ENCODE measurements at places on chromosomes 7 and 10.

GRCh38 chr10:124743191-124744101, 732 bp downstream of the FAM53B start:
- peak; percentile 50 for DNase-seq
- peak overlapping the region; percentile 99 for H3K4me3 ChIP-seq
- peaks cover 60% of the 10 kb centered on the region for H3K4me1 ChIP-seq
- H3K27me3 ChIP-seq: peaks cover 16% of the 10 kb centered on the region
- no peaks in the 10 kb centered on the region for H3K36me3 ChIP-seq

DNA sequence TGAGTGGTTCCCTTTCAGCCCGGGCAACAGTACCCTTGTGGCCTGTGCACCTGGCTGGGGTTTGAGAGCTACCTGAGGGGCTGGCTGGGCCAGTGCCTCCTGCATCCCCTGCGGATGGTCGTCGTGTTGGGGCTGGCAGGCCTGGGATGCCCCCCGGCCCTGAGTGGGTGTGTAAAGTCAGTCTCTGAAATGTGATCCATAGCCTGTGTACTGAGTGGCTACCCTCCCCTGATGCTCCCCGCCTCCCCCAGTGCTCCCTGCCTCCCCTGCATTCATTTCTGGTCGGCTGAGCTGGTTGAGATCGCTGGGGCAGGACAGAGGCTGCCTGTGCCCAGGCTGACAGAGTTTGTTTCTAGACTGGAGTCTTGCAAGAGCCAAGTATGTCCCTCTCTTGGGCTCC, 9.3 kb downstream of the ZNF316 start:
- peaks cover 2% of the 10 kb centered on the region for H3K4me1 ChIP-seq
- H3K27ac ChIP-seq: no peak overlapping the region
- no peaks in the 10 kb centered on the region for H3K27me3 ChIP-seq
- H3K4me3 ChIP-seq: no peak overlapping the region

DNA sequence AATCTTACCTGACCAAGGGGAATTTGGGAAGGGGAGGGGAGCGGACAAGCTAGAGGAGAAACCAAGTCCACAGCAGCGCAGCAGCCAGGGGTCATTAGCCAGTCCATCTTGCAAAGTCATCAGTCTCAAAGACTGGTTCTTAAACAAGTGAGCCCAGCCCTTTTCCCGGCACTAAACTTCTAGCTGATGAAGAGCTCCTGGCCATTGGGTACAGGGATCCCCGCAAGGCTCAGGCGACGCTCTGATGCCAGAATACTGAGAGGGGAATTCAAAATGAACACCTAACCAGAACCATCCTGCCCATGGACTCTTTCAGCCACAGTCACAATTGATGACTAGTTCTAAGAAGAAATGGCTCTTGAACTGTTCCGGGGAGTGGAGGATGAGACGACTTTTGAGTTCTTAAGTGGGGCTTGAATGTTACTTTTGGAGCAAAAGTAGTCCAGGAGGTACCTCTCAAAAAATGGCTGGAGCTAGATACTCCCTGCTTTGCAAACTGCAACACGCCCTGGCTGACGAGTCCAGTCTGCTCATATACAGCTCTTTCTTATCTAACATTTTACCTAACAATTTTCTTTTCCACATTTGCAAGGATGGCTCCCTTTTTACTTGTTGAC, 2.5 kb upstream of the TWIST1 start:
- H3K36me3 ChIP-seq: no peaks in the 10 kb centered on the region
- peaks cover 7% of the 10 kb centered on the region for H3K4me1 ChIP-seq
- no peak for DNase-seq
- H3K27ac ChIP-seq: no peak overlapping the region
- H3K4me3 ChIP-seq: no peak overlapping the region
- H3K27me3 ChIP-seq: peaks cover 20% of the 10 kb centered on the region

- no peaks in the 10 kb centered on the region for H3K36me3 ChIP-seq
- H3K4me3 ChIP-seq: no peak within 1 kb of the TSS
- DNase-seq: peak; percentile 98
- H3K27me3 ChIP-seq: no peaks in the 10 kb centered on the region
- no peak within 1 kb of the TSS for H3K27ac ChIP-seq
- peaks cover 61% of the 10 kb centered on the region for H3K4me1 ChIP-seq
These were observed at the start of the genes ATP5F1C and KIN for GRCh38 chr10:7787857-7788638. TSS of gene ATP5F1C (plus strand) at chr10:7788177. CDS start at chr10:7788208, 31 bp downstream. TSS of gene KIN (minus strand) at chr10:7787993. CDS start at chr10:7787933, 60 bp downstream.

DNA sequence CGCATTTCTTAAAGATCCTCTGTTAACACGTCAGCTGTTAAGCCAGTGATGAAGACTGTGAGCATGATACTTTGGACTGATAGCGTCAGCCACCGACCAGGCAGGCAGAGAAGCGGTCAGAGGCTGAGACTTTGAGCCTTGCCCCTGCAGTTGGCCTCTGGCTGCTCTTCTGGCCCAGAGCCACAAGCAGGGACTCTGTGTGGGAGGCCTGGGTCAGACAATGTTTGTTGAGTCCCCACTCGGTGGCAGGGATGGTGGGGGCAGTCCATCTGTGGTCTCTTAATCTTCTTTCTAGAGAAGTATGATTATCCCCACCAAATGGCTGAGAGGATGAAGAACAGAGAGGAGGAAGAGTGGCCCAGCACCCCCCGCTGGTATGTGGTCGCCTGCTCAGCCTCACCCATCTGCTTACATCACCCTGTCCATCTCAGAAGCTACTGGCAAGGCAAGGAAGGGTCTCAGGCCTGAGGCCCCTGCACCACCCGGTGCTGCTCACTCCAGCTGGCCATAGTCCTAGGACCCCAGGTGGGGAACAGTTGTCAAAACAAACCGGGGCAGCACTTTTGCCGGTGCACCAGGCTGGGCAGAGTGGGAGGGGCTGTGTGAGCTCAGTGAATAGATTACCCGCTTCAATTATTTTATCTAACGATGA, 202.9 kb downstream of the GRID1 start:
- H3K4me3 ChIP-seq: no peak overlapping the region
- H3K4me1 ChIP-seq: no peaks in the 10 kb centered on the region
- no peak overlapping the region for H3K27ac ChIP-seq
- peaks cover 3% of the 10 kb centered on the region for H3K27me3 ChIP-seq

DNA sequence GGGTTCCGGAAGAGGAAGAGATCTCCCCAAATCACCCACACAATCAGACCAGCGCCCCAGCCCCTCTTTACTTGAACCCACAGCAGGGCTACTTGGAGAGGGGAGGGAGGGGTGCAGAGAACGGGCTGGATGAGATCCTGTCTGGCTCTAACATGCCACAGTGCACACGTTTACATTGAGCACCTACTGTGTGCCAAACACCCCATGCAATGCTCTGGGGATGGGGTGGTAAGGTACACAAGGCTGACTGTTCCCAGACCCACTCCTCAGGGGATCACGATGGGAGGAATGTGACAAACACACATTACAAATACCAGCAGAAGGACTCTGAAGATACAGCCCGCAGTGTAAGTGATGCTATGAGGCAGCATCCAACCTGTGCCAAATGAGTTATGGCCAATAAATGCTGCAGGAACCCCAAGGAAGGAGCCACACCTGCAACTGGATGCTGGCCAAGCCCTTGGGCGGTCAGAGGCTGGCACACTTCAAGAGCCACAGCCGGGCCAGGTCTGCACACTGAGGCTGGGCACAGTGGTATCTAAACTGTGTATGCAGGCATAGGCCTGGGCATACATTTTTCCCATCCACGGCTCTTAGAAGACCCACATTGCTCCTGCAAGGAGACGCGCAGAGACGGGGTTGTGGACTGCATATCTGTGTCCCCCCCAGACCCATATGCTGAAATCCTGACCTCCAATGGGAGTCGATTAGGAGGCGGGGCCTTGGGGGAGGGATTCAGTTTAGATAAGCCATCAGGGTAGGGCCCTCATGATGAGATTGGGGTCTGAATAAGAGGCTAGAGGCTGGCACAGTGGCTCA, 6.4 kb downstream of the SPOCK2 start:
- H3K36me3 ChIP-seq: peaks cover 6% of the 10 kb centered on the region
- H3K27ac ChIP-seq: peak overlapping the region; percentile 95
- DNase-seq: no peak
- peaks cover 80% of the 10 kb centered on the region for H3K4me1 ChIP-seq
- H3K4me3 ChIP-seq: no peak overlapping the region
- H3K27me3 ChIP-seq: peaks cover 18% of the 10 kb centered on the region

DNA sequence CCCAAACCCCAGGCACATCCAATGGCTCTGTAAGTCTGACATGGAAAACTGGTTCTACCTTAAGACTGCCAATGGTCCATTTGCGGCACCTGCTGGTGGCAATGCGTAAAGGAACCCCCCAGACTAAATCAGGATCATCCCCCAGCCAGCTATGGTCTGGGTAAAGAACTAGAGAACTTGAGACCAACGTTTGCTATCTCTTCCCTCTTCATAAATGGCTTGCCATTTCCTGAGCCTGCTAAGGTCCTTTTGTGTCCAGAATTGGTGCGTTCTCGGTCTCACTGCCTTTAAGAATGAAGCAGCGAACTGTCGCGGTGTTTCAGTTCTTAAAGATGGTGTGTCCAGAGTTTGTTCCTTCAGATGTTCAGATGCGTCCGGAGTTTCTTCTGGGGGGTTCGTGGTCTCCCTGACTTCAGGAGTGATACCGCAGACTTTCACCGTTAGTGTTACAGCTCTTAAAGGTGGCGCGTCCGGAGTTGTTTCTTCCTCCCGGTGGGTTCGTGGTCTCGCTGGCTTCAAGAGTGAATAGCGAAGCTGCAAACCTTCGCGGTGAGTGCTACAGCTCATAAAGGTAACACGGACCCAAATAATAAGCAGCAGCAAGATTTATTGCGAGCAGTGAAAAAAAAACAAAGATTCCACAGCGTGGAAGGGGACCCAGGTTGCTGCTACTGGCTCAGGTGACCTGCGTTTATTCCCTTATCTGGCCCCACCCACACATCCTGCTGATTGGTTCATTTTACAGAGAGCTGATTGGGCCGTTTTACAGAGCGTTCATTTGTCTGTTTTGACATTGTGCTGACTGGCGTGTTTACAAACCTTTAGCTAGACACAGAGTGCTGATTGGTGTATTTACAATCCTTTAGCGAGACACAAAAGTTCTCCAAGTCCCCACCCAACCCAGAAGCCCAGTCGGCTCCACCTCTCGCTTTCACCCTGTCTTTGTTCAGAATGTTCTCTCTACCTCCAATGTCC, 95.4 kb downstream of the ELMO1 start:
- peaks cover 3% of the 10 kb centered on the region for H3K36me3 ChIP-seq
- peaks cover 70% of the 10 kb centered on the region for H3K4me1 ChIP-seq
- H3K27me3 ChIP-seq: peaks cover 7% of the 10 kb centered on the region
- DNase-seq: peak; percentile 58
- H3K27ac ChIP-seq: peak overlapping the region; percentile 67

DNA sequence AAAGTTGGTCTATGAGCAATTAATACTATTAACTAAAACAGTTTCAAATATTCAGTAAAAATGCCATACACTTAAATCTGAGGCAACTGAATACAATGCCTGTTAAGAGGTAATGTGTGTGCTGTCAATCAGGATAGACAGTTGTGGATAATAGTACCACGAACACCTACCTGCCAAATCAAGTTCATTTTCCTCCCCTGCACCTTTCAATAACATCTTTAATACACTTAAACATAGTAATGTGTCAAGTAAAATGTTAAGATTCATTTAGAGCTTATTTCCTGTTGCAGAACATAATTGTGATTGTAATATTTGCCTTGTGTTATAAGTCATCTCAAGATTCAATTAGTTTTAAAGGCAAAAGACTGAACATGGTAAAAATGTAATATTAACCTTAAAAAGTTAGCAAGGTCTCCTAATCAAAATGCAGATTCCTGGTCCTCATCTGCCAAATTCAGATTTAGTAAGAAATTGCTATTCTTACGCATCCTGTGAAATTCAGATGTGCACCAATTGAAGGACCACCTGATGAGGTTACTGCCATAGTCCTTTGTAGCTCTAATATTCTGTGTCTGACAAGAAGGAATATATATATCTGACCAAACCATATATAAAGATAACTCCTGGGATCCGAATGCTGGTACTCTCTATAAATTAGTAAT, 37.1 kb downstream of the COL1A2 start:
- no peak for DNase-seq
- H3K27ac ChIP-seq: no peak overlapping the region
- peaks cover 3% of the 10 kb centered on the region for H3K4me1 ChIP-seq

- H3K36me3 ChIP-seq: no peaks in the 10 kb centered on the region
- no peak for DNase-seq
- H3K4me3 ChIP-seq: no peak overlapping the region
- H3K4me1 ChIP-seq: peaks cover 8% of the 10 kb centered on the region
These were observed 23.3 kb downstream of the LRRC20 start for GRCh38 chr10:70359017-70359550.

DNA sequence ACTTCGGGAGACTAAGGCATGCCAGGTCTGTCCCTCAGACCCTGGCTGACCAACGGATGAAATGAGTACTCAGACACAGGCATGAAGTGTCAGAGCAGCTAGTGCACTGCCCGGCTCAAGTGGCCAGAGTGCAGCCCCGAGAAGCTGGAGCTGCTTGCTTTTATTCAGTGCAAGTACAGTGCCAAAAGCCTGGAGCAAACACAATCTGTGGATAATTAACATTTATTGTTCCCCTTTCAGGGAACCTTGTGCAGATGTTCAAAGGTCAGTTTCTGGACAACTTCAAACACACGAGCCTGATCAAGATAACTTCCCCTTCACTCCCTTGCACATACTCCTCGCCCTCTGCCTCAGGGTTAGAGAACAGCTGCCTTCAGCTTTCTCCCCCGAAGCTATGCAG, 7.9 kb upstream of the ATE1 start:
- peaks cover 3% of the 10 kb centered on the region for H3K27me3 ChIP-seq
- H3K4me1 ChIP-seq: no peaks in the 10 kb centered on the region
- H3K27ac ChIP-seq: no peak overlapping the region

DNA sequence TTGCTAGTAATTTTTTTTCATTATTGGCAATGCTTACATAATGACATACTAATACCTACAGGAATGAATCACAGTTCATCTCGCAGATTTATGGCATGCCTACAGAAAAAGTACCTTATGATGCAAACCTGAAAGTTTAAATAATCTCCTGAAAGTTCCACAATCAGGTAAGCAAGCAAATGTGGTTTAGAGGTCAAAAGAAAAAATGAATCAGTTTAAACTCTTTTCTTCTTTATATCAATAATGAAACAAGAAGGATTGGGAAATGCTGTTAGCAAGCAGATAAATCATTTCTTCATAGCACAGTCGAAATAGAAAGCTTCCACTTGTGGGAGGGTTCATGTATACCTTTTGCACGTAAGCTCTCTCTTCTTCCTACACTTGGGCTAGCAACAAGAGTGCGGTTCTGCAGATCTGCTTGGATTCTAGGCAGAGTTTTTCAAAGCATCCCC, 53.7 kb upstream of the MTPN start:
- no peak overlapping the region for H3K4me3 ChIP-seq
- DNase-seq: no peak
- no peaks in the 10 kb centered on the region for H3K4me1 ChIP-seq
- no peak overlapping the region for H3K27ac ChIP-seq
- peaks cover 38% of the 10 kb centered on the region for H3K36me3 ChIP-seq

- no peak overlapping the region for H3K27ac ChIP-seq
- H3K4me3 ChIP-seq: no peak overlapping the region
- no peak for DNase-seq
- H3K4me1 ChIP-seq: peaks cover 10% of the 10 kb centered on the region
- no peaks in the 10 kb centered on the region for H3K27me3 ChIP-seq
These were observed 9.2 kb upstream of the FAS start for GRCh38 chr10:88981435-88981834.

Measured in immature natural killer cell (primary cell).